ENCODE measurements at places on chromosomes 3 and 15. TPM values are rescaled to one million over a fixed set of nuclear protein-coding genes. Genes with fewer than 3 reads are reported as not detected.

GRCh38 chr15:59688423-59688781 lies 718 bp downstream of the BNIP2 start:
- peaks cover 29% of the 10 kb centered on the region for H3K4me1 ChIP-seq
- peaks cover 11% of the 10 kb centered on the region for H3K36me3 ChIP-seq
- peak overlapping the region; percentile 98 for H3K27ac ChIP-seq
- DNase-seq, result peak; percentile 73

GRCh38 chr3:52090131-52090932 lies 34.0 kb upstream of the DUSP7 start:
- DNase-seq, result peak; percentile 94
- H3K4me3 ChIP-seq, result no peak overlapping the region
- H3K4me1 ChIP-seq, result peaks cover 68% of the 10 kb centered on the region
- H3K27ac ChIP-seq, result peak overlapping the region; percentile 97
- H3K27me3 ChIP-seq, result no peaks in the 10 kb centered on the region

DNA sequence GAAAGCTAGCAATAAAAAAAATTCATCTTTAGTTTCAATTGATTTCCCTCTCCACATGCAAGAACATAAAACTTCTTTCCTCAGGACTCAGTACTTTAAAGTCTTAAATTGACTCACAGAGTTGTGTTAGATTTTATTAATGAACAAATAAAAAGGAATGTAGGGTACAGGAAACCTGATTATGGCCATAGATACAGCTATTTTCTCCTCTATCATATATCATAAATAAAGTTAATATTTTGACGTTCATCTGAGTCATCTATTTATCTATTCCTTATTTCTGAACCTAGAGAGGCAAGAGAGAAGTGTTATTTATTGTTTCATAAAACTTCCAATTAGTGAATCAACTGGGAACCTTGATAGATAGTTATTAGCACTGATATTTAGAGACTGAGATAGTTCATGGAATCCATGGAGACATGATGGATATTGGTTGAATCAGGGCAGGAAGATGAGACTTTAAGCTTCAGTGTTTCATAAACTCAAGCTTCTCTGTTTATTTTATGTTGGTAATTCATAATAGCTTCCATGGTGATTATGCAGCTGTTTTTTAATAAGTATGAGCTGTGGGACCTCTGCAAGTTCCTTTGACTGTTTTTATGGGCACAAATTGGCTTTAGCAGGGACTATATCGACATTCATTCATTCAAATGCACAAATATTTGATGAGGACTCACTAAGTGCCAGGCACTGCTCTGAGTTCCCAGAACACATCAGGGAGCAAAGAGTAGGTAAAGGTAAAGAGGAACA lies 143.5 kb upstream of the TGFBR2 start:
- DNase-seq, result no peak
- H3K27ac ChIP-seq, result no peak overlapping the region
- no peaks in the 10 kb centered on the region for H3K36me3 ChIP-seq
- peaks cover 4% of the 10 kb centered on the region for H3K4me1 ChIP-seq
- H3K4me3 ChIP-seq, result no peak overlapping the region
- no peaks in the 10 kb centered on the region for H3K27me3 ChIP-seq

GRCh38 chr15:93073465-93073952 lies 15.5 kb downstream of the RGMA start:
- peak overlapping the region; percentile 68 for H3K4me3 ChIP-seq
- no peak overlapping the region for H3K27ac ChIP-seq
- peaks cover 42% of the 10 kb centered on the region for H3K27me3 ChIP-seq
- no peaks in the 10 kb centered on the region for H3K36me3 ChIP-seq

The SAXO2 gene
- total RNA-seq, result 6.2 TPM

The STX19 gene
- not detected for total RNA-seq

Data from osteoblast (primary cell).